T-helper 9 cell (primary cell): ENCODE measurements at places on chromosomes 12 and 14.

DNA sequence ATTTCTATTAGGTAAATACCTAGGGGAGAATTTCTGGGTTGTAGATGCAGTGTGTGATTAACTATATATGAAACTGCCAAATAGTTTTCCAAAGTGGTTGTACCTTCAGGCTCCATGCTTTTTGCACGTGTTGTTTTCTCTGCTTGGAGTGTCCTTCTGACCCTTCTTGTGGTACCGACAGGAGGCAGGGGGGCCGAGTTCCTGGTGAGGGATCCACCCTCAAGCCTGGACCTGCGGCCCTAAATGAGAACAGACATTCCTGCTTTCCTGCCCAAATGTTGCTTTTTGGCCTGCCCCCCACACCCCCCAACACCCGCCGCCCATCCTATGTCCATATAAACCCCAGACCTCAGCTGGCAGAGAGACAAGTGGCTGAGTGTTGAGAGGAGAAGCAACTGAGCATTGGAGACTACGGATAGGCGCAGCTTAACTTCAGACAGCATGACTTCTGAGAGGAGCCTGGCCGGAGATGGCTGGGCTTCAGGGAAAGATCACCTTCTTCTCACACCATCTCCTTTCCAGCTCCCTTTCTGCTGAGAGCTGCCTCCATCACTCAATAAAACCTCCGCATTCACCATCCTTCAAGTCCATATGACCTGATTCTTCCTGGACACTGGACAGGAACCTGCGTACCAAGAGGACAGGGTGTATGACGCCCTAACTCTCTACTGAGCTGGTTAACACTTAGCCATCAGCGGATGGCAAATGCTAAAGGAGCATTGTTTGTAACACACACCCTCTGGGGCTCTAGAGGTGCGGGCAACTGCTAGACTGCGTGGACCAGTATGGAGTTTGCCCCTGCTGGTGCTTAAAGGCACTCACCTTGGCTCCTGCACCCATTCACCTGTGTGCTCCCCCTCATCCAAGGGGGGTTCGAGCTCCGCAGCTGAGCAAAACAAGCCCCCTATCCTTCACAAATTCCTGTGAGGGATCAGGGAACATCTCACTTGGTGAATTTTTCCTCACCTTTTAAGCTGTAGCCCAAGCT is 194.7 kb upstream of the FBXO33 start:
- DNase-seq = no peak

DNA sequence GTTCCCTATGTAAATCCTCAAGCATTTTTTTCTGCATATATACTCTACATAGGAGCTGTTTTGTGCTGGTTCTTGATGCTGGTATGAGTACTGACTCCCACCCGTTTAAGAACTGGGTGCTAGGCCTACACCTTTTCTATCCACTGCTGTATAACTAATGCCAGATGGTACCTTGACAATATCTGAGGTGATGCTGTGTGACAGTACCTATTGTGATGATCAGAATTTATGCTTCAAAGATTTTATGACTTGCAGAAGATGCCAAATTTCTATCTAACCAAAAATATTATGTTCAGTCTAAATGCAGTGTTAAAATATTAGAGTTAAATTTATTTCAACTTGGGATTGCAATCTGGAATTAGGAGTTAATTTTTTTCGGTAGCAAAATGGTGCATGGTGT is 272.3 kb upstream of the NOVA1 start:
- no peak for DNase-seq

- no peak for DNase-seq
These were observed 20.6 kb upstream of the SNRPF start for GRCh38 chr12:95838125-95838524.

- DNase-seq = no peak
These were observed 50.7 kb downstream of the ZC3H14 start for GRCh38 chr14:88613552-88614010.

DNA sequence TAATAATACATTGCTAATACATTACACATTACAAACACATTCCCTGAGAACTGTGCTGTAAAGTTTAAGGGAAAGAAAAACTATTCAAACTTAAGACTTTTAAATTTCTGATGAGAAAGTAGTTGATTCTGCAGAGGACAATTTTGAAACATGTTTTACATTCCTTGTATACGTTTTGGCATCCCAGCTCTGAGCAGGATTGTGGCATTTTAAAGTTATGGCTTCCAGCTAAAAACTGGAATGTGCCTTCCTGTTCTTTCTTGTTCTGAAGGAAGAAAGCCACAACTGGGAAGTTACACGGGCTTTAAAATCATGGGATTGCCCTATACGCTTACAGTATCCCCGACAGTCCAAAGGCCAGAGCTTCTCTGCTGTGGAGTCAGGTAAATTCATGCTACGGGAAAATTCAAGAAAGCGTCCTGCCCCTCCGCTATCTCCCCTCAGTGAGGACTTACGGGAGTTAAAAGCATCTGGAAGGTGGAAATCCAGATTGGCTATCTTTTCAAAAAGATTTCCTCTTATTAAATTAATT is 10.8 kb upstream of the KLHL42 start:
- DNase-seq = no peak

DNA sequence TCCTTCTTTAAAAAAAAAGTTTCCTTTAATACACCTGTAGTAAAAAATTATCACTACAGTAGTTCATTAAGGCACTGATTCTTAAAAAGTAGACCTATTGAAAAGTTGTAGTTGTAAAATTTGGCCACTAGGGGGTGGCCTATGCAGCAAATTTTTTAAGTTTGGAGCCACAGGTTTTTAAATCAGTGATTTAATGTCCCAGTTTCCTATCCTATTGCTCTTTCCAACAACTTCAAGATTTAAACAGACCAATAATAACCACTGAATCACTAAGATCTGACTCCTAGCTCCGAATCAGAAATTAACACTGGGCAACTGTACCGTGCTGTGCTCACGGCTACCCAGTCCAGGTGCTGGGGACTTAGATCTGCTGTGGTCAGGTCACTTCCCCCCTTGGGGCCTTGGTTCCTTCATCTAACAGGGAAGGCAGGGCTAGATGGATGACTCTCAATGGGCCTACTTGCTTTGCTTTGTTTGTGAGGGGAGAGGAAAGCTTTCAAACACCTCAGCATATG is 279.3 kb downstream of the MED13L start:
- DNase-seq = no peak

- DNase-seq = no peak
These were observed 35.3 kb downstream of the SDR9C7 start for GRCh38 chr12:56898938-56899337.

DNA sequence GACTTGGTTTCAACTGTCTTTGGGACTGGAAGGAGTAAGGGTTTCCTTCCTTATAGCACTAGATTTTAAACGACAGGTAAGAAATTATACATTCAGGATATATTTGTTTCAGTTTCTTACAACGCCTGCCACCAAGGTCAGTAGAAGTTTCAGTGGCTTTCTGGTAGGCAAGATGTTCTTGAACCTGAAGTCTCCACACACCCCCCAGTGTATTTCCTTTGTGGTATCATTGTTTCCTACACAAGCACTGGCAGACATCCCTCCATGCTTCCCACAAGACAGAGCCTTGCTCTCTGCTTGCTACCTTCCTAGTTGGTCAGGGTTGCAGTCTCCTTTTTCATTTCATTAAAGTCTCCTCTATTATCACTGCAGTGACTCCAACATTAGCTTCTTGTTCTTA is 283.1 kb downstream of the FLRT2 start:
- no peak for DNase-seq

GRCh38 chr12:106918746-106919145 is 37.0 kb upstream of the TMEM263 start:
- no peak for DNase-seq

DNA sequence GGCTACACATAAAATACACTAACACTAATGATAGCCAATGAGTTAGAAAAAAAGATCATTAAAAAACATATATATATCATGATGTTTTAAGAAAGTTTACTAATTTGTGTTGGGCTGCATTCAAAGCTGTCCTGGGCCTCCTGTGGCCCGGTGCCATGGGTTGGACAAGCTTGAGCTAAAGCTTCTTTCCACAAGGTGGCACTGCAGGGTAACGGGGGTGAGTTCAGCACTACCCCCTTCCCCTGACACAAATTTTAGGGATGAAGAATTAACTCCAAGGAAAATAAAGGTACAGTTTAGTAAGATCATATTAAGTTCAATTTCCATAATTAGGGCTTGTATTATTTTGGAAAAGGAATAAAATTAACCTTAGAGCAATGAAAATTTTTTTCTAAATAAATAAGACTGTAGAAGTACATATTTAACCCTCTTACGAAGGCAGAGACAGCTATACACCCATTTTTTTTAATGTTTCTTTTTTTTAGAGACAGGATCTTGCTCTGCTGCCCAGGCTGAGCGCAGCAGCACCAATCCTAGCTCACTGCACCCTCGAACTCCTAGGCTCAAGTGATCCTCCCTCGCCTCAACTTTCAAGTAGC is 38.9 kb downstream of the PPP1R13B start:
- DNase-seq = peak; percentile 56

- DNase-seq = no peak
These were observed 131.6 kb downstream of the PPFIA2 start for GRCh38 chr12:81627336-81628189.

DNA sequence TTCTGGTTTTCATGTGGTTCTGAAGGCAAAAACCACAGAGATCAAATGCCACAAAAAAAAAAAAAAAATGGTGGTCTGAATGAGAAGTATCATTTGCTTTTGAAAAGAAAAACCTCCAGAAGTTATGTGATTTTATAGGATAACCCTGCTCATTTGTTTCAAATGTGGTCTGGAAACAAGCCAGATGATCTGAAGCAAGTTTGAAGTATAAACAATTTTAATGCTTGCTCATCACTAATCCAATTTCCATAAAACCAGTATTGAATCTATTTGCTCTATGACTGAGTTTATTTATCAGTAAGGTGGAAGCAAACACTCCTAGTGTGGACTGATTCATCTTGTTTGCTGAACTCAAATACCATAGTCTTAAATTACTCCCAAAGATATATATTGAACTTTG is 407.3 kb upstream of the FLRT2 start:
- no peak for DNase-seq

DNA sequence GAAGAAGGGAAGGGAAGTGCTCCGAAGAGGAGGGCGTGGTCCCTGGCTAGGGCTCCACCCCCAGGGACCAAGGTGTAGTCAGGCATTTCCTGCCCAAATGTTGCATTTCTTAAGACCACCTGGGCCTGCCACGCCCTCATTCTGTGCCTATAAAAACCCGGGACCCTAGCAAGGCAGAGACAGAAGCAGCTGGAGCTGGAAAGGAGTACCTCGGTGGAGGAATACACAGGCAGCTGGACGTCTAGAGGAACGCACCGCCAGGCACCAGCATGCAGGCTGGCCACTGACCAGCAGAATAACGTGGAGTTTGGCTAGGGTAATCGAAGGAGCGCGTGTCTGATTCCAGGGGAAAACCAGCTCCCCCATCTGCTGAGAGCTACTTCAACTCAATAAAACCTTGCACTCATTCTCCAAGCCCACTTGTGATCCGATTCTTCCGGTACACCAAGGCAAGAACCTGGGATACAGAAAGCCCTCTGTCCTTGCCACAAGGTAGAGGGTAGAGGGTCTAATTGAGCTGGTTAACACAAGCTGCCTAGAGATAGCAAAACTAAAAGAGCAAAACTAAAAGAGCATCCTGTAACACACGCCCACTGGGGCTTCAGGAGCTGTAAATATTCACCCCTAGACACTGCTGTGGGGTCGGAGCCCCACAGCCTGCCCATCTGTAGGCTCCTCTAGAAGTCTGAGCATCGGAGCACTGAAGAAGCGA is 21.0 kb downstream of the CFL2 start:
- DNase-seq = no peak

DNA sequence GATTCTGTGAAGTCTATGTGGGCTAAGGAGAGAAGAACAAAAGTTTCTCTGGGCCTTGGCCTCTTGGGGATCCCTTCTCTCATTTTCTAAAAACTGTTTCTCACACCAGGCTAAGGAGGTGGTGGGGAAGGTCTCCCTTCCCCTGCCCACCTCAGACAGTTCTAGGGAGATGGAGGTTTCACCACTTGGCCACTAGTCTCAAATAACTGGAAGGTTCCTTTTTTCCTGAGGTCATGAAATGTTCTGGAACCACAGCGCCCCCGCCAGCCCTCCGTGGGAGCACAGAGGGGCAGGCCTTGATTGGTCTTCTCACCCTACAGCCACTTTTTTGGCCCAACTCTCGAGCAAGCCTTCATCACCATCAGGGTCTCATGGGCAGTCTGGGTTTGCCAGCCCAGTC is 12.6 kb downstream of the C12orf43 start:
- no peak for DNase-seq

DNA sequence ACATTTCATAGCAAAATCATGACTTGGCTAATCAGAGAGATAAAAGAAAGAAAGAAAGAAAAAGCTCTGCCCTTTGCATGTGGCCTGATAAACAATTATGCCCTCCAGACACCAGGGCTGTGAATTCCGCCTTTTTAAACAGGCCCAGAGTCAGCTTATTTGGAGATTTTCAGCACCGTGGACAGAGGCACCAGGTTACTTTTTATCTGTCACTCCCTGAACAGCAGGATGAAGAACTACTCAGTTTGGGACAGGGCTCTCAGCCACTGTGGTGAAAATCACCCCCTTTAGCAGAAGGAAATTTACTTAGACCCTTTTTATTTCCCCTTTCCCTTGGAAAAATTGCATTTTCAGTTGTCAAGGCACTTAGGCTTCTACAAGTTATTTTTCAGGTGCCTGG is 359.9 kb downstream of the NRXN3 start:
- no peak for DNase-seq

DNA sequence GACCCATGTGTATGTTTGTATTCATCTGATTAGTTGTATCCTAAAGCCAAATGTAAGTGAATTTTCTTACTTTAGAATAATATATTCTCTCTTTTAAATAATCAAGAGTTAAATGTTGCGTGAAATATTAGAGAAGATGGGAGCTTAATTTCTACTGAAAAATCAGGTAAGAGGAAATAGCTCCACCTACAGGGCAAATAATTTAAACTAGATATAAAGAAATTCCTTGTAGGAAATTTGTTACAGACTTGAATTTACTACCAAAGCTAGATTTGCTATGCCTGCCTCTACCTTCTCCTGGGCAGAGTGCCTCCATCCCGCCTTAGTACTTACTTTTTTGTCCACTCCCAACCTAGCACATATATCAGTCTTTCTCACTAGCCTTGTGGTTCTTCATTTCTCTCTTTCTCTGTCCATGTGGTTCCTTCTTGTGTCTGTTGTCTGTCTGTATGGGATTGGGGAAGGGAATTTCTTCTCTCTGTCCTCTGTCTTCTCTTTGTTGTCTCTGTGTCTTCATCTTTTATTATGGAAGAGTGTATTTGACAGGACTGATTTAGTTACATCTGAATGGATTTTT is 44.7 kb downstream of the PALS1 start:
- DNase-seq = no peak

DNA sequence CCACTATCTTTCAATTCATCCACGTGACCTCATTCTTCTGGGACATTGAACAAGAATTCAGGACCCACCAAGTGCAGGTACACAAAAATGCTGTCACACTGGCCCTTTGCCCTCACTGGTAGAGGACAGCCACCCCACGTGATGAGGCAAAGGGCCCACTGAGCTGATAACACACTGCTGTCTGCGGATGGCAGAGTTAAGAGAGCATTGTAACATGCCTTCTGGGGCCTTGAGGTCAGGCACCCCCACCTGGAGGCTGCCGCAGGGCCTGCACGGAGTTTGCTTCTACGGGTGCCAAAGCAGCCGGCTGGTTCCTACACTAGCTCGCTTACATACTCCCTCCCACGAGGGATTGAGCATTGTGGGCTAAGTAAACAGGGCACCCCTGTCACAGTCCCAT is 101.0 kb downstream of the LRIG3 start:
- DNase-seq = no peak

- DNase-seq = no peak
These were observed 455.3 kb downstream of the NPAS3 start for GRCh38 chr14:33393895-33394368.
